Caco-2 (cell line): ENCODE measurements at places on chromosomes 7 and 10.

GRCh38 chr7:87218796-87219544, 562 bp downstream of the TMEM243 start:
- DNase-seq, result peak; percentile 42

DNA sequence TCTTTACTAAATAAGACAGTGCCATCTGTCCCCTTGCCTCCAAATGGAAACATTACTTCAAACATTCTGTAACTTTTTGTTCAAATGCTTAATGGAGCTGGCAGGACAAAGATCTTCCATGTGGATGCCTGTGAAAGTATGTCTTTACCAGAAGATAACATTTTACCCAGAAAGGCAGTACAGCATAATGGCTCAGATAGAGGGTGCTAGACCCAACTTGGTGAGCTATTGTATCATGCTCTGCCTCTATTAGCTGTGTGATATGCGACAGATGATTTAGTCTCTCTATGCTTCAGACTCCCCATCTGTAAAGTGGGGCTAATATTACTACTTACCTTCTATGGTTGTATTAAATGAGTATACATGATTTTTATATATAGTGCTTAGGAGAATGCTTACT, 8.8 kb upstream of the SMKR1 start:
- no peak for DNase-seq

- DNase-seq, result no peak
These were observed 55.1 kb downstream of the FAM53B start for GRCh38 chr10:124688889-124689670.

- DNase-seq, result no peak
These were observed 441.0 kb upstream of the NPVF start for GRCh38 chr7:25669281-25669781.

DNA sequence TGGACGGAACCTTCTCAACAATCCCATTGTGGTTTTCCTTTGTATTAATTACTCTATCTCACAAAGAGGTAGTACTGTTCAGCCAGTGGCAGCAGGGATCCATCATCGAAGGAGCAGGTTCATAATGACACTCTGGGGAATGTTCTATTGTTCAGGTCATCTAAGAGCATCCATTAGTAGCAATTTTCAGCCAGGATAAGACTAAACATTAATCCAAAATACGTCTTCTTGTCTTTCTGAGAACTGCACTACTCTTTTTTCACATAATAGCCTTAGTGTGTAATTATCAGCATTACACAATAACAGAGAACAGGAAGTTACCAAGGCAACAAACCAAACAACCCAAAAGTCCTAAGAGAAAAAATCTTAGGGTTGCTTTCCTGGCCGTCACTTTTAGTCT, 259.5 kb upstream of the VWC2 start:
- no peak for DNase-seq

- DNase-seq, result no peak
These were observed 261.4 kb downstream of the ZMYND11 start for GRCh38 chr10:396535-397220.

- DNase-seq, result no peak
These were observed 46.9 kb downstream of the MINDY3 start for GRCh38 chr10:15813415-15813814.

GRCh38 chr10:119319161-119319919, 112.0 kb downstream of the GRK5 start:
- no peak for DNase-seq

DNA sequence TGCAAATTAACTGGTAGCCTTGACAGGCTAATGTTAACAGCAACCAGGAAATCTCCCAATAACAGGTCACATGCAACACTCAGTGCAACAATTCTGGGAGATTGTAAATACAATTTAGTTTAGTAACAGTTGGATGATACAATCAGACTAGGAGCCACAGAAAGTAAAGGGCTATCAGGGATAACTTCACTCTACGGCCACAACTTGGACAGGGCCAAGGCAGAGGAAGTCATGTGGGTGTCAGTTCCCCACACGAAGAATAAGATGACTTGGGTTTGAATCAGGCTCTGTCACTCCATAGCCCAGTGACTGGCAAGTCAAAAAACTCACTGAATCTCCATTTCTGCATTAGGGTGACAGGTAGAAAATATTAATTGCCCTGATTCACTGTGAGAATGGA, 217.3 kb upstream of the CCDC6 start:
- DNase-seq, result no peak
